ENCODE measurements at places on chromosomes 7 and 10. TPM values are rescaled to one million over a fixed set of nuclear protein-coding genes. Genes with fewer than 3 reads are reported as not detected.

Gene IQCE
- 11.9 TPM for total RNA-seq

Gene CLRN3
- not detected for total RNA-seq

Gene TACC2
- 377 TPM for total RNA-seq

Gene IL6
- total RNA-seq: 1.2 TPM

Gene CALML5
- not detected for total RNA-seq

Gene NPY
- total RNA-seq: not detected

Gene FGFR2
- total RNA-seq: 0.17 TPM

Gene SPDYE6
- total RNA-seq: not detected

Gene FBXO24
- total RNA-seq: 0.77 TPM

Gene TBX20
- total RNA-seq: 193 TPM

Gene PTPN20
- 15.7 TPM for total RNA-seq

Gene PARG
- total RNA-seq: 22.7 TPM

Gene CYP2C18
- total RNA-seq: not detected

Gene DNA2
- 1.5 TPM for total RNA-seq

Gene NKX2-3
- not detected for total RNA-seq

Gene CASTOR2
- total RNA-seq: 29.0 TPM

Gene ADGRA1
- not detected for total RNA-seq

Gene ICA1
- 51.0 TPM for total RNA-seq

Gene HEPACAM2
- total RNA-seq: not detected

Gene TET1
- 3.6 TPM for total RNA-seq

Gene UBE2D1
- total RNA-seq: 68.2 TPM

Gene CUZD1
- 0.12 TPM for total RNA-seq

Gene FAM131B
- 0.57 TPM for total RNA-seq

Gene ZNF425
- 0.72 TPM for total RNA-seq

Gene GRID2IP
- total RNA-seq: not detected
